Forelimb muscle (tissue), 1 donor: ENCODE measurements at places on chromosomes 12 and 14. TPM values are rescaled to one million over a fixed set of nuclear protein-coding genes. Genes with fewer than 3 reads are reported as not detected.

Gene RD3L
- polyA plus RNA-seq, result not detected

Gene GARIN6
- polyA plus RNA-seq, result not detected

Gene SERPINA3
- not detected for polyA plus RNA-seq

Gene PLA2G1B
- polyA plus RNA-seq, result not detected

Gene KRT74
- polyA plus RNA-seq, result not detected

Gene CLEC4D
- 0.23 TPM for polyA plus RNA-seq

Gene SIX1
- polyA plus RNA-seq, result 59.4 TPM

Gene EMP1
- polyA plus RNA-seq, result 117 TPM

Gene GNPTAB
- polyA plus RNA-seq, result 17.4 TPM

Gene CLEC1A
- polyA plus RNA-seq, result 2.9 TPM
